ENCODE measurements at places on chromosomes 12 and 14.

DNA sequence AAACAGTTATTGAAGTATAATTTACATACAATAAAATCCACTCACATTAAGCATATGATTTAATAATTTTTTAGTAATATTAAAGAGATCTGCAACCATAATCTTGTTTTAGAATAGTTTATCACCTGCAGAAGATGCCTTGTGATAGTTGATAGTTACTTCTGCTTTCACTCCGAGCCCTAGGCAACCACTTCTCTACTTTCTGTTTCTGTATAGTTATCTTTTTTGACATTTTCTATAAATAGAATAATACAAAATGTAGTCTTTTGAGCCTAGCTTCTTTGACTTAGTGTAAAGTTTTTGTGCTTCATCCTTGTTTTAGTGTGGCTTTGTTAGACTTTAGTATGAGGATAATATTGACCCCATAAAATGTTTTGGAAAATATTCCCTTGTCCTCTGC, 111.0 kb downstream of the MNAT1 start:
- no peak for DNase-seq

- DNase-seq: no peak
Observed at GRCh38 chr14:23647619-23648018, 11.5 kb downstream of the DHRS2 start.

- DNase-seq: no peak
Observed at GRCh38 chr14:100622224-100622623, 35.0 kb upstream of the BEGAIN start.

GRCh38 chr12:130320536-130320935, 17.2 kb upstream of the PIWIL1 start:
- no peak for DNase-seq

DNA sequence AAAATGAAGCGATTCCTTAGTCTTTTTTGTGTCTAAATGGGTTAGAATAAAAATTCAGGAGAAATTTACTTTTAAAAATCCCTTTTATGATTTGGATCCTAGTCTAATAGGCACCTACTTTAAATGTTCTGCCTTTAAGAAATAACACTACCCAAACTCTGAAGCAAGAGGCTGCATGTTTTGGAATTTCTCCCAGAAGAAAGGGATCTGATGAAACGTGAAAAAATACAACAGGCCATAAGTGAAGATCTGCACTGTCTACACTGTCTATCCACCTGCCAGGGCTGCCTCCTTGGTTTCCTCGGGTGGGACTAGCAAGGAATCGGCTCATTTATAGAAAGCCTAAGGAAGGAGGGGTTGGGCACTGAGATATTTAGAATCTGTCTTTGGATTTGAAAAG, 22.1 kb downstream of the ACVR1B start:
- no peak for DNase-seq

- peak; percentile 13 for DNase-seq
Observed at GRCh38 chr14:66403183-66403582, 83.0 kb upstream of the CCDC196 start.

DNA sequence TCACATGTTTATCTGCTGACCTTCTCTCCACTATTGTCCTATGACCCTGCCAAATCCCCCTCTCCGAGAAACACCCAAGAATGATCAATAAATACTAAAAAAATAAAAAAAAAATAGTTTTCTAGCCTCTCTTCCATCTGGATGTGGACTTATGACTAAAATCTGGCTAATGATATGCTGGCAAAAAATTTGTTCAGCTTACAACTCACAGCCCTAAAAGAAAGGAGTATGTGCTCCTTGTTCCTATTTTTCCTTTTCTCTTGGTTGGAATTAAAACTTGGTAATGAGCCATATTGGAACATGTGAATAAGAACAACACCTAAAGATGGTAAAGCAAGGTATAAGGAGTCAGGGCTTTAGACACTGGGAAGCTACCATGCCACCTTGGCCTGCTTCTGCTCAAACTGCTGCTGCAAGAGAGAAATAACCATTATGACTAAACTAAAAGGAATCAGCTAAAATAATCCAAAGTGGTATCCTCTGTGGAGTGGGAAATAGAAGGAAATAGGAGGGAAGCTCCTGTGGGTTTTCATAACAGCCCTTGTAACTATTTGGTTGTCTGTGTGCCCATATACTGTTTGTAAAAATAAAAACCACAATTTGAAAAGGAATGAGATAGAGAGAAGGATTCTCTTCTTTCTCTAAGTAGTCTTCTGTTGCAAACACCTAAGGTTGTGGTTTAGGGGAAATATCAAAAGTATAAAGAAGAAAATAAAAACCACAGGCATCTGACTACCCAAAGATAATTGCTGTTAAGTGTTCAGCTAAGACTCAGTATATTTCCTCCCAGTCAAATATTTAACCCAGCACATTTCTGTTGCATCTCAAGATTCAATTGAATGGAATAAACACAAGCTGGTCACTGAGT, 53.8 kb downstream of the SDR9C7 start:
- DNase-seq: no peak

DNA sequence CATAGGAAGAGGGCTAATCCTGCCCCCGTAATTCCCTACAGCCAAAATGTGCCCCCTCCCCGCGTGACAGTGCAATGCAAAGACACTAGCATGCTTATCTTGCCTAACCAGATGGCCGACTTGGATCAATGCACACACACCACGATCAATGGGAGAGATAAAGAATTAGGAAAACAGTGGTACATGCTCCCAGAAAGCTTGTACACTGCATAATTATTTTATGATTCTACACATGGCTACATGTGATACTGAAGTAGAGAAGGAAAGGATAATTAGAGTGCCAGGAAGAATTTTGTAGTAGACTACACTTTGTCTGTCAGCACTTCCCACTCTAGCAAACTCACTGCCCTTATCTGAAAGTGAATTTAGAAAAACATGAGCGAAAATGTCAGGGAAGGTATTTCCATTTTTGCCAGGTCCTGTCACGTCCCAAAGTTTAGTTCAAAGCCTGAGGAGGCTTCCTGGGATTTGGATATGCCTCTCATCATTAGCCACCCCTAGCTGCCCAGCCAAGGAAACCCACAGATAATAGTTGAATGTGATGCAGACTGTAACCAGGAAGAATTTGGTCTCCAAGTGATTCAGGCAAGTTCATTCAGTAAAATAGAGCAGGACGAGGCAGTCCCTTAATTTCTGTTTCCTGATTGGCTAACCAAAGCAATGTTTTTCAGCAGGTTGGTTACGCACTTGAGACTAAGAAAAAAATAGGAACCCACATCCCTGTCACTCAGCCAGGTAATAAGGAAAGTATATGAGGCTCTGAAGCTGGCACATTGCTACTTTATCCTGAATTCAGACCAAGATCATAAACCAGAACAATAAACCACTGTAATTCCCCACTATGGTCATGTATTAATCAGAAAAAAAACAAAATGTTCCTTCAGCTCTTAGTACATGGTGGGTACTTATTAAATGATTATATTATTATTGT, 199.6 kb upstream of the OTX2 start:
- DNase-seq: no peak

DNA sequence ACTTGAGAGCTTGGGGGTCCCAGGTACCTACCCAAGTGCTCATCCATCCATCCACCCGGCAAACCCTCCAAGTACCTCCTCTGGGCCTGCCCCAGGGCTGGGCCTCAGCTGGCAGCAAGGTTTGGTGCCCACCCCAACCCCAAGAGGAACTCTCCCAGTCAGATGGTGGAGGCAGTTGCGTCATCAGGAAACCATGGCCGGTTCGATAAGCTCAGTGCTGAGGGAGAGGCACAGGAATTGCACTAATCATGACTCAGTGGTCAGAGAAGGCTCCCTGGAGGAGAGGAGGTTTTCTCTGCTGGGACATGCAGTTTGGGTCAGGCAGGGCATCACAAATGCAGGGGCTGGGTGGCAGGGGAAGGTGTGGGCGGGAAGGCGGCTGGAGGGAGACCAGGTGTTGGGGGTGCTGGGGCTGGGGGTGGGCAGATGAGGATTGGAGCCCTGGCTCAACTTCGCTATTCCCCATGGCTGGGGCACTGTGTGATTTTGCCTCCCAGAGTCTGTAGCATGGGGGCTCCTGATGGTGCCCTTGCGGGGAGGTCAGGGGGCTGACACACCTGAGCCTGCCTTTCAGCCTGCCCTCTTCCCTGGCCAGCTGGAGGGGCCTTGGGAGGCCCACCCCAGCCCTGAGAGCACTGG, 32.2 kb downstream of the SH2B3 start:
- DNase-seq: no peak

DNA sequence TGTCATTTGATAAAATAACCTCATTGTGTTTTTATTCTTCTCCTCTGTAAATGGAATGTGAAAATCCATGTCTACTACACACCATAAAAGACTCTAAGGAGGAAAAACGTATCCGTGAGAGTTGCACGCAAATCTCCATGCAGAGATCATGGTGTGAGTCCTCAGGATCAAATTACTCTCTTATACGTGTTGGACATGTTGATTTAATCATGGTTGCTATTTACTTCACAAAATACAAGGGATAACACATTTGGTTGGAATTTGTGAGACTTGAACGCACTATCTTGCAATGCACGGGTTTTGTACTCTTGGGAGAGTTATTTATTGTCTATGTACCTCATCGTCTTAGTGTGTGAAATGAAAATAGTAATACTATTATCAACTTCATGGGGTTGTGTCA, 128.0 kb upstream of the RASSF8 start:
- DNase-seq: no peak

DNA sequence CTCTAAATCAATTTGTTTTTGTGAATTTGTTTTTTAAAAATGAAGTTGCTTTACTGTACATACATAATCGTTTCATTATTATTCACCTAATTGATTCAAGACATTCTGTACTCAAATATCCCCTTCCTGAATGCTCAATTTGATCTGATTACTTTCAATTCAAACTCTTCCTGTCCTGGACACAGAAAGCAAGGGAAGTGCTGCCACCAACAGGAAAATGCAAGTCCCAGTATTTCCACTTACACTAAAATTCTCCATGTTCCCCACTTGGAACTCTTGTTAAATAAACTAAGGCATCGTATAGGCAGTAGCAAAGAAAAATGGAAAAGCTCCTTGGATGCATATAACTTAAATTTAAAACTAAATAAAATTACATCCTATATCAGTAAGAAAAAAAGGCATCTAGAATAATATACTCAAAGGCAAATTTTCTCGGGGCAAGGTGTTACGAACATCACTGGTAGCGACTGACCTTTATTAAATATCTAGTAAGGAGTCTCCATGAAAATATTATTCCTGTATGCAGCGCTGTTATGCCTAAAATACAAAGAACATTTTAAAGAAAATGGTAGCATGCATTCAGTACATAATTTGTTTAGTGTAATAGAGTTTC, 72.0 kb upstream of the DBX2 start:
- no peak for DNase-seq

DNA sequence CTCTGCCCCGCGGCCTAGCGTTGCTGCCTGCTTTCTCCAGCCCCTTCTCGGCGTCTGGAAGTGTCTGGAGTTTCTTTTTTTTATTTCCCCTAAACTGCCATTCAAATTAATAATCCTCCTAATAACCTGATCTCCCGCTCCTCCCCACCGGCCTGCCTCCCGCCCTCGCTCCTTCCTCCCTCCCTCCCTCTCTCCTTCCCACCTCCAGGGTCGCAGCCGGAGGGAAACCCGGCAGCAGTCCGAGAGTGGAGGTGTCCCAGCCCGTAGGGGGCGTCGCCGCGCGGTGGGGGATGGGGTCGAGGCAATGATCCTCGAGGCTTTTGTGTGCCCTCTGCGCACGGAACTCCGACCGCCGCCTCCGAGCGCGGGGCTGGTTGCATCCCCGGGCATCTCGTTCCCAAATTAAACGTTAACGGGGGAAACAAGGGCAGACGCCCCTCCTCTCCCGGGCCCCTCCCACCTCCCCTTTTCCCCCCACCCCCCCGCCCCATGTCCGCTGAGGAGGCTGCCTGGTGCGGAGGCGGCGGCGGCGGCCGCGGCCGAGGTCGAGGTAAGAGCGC, 1.0 kb upstream of the SOCS2 start:
- DNase-seq: peak; percentile 63

- DNase-seq: no peak
Observed at GRCh38 chr14:93991649-93992048, 5.5 kb upstream of the CCDC197 start.

DNA sequence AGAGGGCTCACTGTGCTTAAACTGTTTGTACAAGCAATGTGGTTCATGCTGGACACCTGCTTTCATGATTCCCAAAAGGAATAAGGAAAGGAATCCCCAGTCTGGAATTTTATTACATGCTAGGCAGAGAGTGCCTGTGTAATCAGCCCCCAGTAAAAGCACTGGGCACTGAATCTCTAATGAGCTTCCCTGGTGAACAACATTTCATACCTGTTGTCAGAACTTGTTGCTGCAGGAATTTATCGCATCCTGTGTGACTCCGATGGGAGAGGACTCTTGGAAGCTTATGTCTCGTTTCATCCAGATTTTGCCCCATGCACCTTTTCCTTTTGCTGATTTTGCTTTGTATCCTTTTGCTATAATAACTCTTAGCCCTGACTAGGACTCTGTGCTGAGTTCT, 190.2 kb upstream of the HMGA2 start:
- no peak for DNase-seq

GRCh38 chr12:88952562-88952942, 372.3 kb upstream of the KITLG start:
- DNase-seq: no peak

GRCh38 chr12:59944177-59944576, 348.3 kb downstream of the SLC16A7 start:
- DNase-seq: no peak

DNA sequence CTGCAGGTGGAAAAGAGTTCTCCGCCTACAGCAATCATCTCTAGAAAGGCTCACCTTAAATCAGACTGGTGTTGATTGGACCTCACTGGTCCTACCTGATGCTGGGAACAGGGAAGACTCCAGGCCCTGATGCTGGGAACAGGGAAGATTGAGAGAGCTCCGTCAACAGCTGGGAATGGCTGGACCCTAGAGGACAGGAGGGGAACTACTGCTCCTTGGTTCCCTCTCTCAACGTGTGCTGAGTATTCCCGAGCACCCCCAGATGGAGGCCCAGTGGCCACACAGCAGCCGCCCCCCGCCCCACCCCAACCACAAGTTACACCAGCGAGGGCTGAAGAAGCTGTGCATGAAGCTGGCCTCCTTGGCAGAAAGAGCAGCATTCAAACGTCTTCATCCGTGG, 240.3 kb downstream of the SLC15A4 start:
- no peak for DNase-seq

DNA sequence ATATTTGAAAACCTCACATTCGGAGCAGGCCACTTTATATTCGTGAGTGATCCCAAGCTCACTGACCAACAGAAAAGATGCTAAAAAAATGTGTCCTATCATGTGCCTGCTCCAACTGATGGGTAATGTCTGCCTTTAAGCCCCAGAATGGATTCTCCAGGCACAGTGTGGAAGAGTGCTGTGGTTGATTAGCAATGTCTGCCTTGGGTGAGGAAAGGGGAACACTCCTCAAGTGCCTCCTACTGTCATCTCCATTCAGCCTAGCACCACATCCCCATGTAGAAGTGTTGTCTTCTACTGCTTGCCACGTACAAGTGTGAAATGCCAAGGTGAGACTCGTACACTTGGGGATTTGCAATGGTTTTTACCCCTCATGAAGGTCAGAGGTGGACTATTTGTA, 199.3 kb downstream of the SLC41A2 start:
- DNase-seq: no peak

GRCh38 chr14:50846226-50846880, 15.4 kb upstream of the NIN start:
- DNase-seq: no peak

Measured in CD4-positive, alpha-beta T cell treated with Interleukin-21 for 1 hour (primary cell).